Forelimb muscle (tissue), 1 donor: ENCODE measurements at places on chromosomes 7 and 10.

- no peak for DNase-seq
Observed at GRCh38 chr10:15290150-15290549, 80.9 kb downstream of the FAM171A1 start.

GRCh38 chr10:115939101-115939854, 333.7 kb downstream of the GFRA1 start:
- no peak for DNase-seq

DNA sequence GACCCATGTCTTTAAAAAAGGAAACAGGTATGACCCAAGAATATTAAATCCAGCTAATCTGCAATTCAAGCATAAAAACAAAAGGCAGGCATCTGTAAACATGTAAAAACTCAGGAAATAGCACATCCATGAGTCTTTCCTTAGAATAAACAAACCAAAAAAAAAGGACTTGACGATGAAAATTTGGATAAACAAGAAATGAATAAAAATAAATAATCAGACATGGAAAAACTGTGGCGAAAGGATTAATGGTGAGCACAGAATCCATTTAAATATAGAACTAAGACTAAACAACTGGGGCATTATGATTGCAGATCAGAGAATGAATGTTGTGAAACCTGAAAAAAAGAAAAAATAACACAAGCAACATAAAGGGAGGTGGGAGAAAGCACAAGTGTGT, 170.1 kb downstream of the DOCK4 start:
- DNase-seq, result no peak

GRCh38 chr7:1510780-1511154, 6.6 kb upstream of the INTS1 start:
- DNase-seq, result no peak

- DNase-seq, result no peak
Observed at GRCh38 chr10:113643183-113643582, 20.7 kb downstream of the NRAP start.
